ENCODE measurements at places on chromosomes 6 and 20.

- DNase-seq = no peak
Observed at GRCh38 chr20:13262671-13263360, 41.7 kb downstream of the ISM1 start.

- DNase-seq = no peak
Observed at GRCh38 chr20:57080796-57081195, 185.6 kb downstream of the BMP7 start.

DNA sequence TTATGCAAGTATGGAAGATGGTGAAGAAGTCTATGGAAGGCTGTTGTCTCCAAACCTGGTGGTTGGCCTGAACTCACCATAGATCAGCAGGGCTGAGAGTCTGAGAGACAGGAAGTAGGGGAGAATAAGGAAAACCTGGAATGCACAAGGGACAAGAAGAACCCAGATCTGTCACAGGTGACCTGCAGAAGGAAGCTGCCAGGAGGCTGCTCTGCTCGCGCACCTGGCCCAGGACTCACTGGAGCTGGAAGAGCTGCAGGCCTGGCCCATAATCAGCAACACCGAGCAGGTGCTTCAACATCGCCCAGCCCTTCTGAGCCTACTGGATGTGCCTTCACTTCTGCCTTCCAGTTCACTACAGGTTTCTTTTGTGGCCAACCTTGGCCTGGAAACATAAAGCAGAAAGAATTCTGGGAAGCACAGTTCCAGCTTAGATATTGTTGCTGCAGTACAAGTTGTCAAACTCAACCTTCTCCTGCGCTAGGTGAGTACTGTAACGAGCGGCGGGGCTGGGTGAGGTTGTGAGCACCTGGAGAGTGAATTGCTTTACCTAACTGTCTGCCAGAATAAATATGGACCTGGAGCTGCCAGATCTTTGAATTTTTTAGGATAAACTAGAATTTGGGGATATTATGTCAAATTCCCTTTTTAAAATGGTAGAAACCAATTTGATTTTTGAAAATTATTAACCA, 82.4 kb downstream of the CDH26 start:
- DNase-seq = no peak

DNA sequence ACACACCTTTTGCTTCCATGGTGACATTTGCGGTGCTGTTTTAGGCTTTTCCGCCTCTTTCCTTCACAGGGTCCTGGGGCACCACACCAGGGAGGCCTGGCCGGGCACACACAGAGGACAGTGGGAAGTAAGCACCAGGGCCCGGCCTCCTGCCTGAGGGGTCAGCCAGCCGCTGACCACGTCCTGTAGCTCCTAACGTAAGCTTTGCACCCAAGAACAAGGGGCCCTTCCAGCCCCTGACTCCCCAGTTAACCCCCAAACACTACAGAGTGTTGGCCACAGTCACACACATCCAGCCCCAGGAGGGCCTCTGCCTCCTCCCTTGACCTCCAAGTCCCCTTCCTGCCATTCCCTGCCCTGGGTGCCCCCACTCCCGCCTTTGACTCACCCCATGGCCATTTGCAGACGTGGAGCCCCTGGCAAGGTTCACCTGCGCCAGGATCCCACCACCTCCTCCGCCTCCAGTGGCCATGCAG, 54.7 kb downstream of the YTHDF1 start:
- no peak for DNase-seq

DNA sequence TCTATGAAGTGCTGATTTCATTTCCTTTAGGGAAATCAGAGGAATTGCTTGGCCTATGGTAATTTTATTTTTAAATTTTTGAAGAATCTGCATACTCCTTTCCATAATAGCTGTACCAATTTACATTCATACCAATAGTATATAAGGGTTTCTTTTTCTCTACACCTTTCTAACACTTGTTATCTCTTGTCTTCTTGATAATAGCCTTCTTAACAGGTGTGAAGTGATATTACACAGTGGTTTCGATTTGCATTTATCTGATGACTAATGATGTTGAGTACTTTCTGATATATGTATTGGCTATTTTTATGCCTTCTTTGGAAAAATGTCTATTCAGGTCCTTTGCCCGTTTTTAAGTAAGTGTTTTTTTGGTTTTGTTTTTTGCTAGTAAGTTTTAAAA, 40.8 kb downstream of the SMAP1 start:
- DNase-seq = no peak

DNA sequence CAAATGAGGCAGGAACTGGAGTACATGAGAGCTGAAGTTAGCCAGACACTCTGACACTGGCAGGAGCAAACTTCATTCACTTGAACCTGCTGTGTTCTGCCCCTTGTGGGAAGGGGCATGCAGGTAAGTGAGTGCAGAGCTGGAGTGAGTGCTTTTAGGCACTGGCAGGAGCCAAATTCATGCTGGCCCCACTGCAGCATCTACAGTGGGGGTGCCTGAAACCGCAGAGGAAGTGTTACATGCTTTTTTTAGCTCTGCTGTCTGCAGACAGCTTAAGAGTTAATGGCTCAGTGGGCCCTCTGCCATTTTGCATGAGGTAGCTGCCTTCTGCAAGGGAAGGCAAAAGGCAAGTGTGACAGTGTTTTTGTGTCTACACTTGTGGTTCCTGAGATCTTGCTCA, 167.9 kb upstream of the SYNCRIP start:
- no peak for DNase-seq

DNA sequence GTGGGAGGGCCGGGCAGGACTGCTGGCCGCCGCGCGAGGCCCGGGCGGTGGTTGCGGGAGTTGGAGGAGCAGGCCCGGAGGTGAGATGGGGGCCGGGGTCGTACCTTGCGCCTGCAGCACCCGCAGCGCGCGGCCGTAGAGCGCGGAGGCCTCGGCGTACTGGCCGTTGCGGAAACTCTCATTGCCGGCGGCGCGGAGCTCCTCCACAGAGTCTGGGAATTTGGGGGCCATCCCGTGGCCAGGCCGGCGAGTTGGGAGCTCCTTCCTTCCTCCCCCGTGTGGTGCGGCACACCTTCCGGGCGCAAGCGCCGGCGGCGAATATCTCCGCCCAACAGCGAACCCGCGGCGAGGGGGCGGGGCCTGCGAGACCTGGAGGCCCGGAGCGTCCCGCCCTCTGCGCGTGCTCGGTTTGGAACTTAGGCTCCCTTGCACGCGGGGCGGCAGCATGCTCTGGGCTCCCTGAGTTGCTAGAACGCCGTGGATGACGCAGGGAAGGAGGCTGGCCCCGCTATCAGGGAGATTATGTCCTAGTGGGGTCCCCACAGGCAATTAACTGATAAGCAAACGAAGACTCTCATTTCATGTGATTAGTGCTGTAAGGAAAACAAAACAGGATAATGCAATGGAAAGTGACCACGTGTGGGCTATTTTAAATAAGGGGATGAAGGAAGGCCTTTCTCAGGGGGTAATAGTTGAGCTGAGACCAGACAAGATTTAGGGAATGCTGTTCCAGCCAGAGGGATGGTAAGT, at the start of gene TOMM34:
TSS of gene TOMM34 (minus strand) at position 295 of the 750 bp plus-strand sequence. CDS start at position 231, 64 bp downstream.
- peak; percentile 92 for DNase-seq

- no peak for DNase-seq
Observed at GRCh38 chr6:13617066-13617465, 1.9 kb downstream of the NOL7 start.

- DNase-seq = no peak
Observed at GRCh38 chr6:2973676-2974075, 2.3 kb upstream of the SERPINB6 start.

DNA sequence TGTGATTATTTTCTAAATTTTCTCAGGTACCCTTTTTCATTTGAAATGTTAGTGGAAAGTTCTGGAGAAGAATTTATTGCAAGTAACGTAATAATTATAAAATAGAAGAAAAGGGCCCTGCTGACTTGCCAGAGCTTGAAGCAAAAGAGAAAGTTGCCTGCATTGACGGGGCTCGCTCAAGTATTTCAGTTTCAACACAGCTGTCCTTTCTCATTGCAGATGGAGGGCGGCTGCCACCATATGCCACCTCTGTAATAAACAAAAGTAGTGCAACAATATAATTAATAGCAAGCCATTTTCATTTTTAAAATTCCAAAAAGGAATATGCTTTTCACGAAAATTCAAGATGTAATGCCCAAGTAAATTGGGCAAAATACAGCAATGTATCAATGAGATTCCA, 246.2 kb downstream of the PACRG start:
- DNase-seq = no peak

GRCh38 chr6:50820869-50821264, 2.2 kb downstream of the TFAP2B start:
- DNase-seq = no peak

DNA sequence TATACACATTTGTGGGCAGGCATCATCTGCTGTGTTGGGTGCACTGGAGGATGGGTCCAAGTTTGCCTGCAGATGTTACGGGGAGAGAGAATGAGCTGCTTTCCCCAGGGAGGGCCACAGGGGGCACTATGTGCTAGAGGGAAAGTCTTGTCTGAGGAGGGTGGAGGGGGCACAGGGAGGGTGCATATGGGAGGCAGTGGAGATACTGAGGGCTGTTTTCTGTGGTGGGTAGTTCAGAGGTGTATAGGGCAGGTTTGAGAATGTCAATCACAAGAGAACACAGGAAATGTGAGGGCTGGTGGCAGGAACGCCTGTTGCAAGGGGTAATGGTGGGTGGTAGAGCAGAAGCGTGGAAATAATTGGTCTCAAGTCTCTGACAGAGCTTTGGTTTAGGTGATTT, 7.7 kb upstream of the PTPRA start:
- no peak for DNase-seq

DNA sequence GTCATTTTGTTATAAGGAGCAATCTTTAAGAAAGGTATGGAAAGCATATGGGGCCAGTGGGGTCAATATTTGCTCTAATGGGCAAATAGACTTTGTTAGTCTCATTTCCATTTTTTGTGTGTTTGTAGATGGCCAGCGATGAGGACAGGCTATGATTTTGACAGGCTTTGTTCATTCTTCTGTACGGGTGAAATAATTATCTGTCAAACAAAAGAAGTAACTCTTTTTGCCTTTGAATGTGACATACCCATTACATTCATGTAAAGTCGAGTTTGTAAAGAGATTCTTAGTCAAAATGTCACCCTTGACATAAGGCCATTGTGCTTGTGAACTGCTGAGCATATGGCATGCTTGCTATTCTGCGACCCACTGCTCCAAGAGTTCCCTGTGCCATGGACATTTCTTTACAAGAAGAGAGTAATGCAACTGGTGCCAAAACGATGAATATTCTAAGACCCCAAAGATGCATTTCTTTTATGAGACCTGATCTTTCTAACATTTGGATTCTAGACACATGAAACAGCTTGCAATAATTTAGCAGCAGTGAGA, 38.2 kb upstream of the JAG1 start:
- no peak for DNase-seq

GRCh38 chr6:151229401-151230276, 10.1 kb upstream of the AKAP12 start:
- DNase-seq = no peak

DNA sequence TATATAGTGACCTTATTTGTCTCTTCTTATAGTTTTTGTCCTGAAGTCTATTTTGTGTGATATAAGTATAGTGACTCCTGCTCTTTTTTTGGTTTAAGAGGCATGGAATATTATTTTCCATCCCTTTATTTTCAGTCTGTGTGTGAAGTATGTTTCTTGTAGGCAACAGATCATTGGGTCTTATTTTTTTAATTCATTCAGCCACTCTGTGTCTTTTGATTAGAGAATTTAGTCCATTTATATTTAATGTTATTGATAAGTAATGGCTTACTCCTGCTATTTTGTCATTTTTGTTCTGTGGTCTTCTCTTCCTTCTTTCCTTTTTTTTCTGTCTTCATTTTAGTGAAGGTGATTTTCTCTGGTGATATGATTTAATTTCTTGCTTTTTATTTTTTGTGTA, 51.4 kb upstream of the TOP1 start:
- DNase-seq = no peak

DNA sequence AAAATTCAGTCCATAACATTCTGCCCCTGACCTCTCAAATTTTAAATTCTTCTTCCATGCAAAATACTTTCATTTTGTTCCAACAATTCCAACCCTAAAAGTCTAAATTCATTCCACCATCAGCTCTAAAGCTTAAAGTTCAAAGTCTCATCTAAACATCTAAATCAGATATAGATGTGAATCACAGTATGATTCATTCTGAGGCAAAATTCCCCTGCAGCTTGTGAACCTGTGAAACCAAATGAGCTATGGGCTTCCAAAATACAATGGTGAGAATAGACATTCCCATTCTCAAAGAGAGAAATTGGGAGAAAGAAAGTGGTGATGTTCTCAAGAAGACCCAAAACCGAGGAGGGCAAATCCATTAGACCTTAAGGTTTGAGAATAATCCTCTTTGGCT, 309.8 kb downstream of the HIVEP2 start:
- no peak for DNase-seq

DNA sequence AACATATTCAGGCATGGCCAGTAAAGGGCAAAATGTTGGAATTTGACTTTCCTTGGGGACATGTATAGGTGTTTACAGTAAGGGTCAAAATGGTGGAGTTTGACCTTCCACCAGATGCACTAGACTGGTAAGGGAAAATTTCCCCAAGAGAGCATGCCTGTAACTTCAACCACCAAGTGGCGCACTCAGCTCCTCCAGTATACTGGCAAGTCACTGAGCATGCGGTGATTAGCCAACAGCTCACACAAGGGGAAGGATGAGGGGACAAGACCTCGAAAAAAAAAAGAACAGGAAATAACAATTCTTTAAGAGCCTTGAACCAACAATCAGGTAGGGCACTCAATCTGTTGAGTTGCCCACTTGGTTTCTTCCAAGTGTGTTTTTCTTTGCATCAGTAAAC, 140.9 kb downstream of the EYS start:
- no peak for DNase-seq

DNA sequence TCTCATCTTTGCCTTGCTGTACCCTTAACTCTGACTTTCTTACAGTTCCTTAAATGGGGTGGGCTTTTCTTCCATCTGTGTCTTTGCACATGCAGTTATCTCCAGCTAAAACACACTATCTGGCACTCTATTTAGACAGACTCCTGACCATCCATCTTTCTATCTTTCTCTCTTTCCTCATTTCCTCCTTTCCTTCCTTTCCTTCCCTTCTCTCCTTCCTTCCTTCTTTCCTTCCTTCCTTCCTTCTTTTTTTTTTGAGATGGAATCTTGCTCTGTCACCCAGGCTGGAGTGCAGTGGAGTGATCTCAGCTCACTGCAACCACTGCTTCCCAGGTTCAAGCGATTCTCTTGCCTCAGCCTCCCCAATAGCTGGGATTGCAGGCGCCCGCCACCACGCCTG, 8.2 kb downstream of the NOTCH4 start:
- DNase-seq = no peak
